ENCODE measurements at places on chromosomes 1 and 21.

GRCh38 chr1:200206761-200207160 is 179.3 kb downstream of the NR5A2 start:
- DNase-seq: no peak

DNA sequence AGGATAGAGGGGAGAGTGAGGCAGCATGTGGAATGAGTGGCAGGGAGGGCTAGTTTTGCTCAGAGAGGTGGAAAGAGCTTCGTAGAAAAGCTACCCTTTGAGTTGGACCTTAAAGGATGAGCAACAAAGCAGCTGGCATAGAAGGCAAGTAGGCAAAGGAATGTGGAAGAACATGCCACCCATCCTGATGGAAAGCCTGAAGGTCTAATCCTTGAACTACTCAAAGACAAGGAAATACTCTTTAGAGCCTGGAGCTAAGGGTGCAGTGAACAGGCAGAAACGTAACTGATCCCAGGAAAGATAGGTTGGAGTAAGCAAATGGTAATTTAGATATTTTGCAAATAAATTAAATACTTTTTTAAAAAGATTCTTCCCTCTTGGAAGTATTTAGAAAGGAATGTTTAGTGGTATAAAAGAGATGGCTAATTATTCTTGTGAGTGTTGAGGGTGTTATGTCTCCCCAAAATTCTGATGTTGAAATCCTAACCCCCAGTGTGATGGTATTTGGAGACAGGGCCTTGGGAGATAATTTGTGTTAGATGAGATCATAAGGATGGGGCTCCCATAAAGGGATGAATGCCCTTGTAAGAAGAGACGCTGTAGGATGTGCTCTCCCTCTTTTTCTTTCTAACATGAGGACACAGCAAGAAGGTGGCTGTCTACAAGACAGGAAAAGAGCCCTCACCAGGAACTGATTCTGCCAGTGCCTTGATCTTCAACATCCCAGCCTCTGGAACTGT is 308.1 kb upstream of the RUNX1 start:
- no peak for DNase-seq

DNA sequence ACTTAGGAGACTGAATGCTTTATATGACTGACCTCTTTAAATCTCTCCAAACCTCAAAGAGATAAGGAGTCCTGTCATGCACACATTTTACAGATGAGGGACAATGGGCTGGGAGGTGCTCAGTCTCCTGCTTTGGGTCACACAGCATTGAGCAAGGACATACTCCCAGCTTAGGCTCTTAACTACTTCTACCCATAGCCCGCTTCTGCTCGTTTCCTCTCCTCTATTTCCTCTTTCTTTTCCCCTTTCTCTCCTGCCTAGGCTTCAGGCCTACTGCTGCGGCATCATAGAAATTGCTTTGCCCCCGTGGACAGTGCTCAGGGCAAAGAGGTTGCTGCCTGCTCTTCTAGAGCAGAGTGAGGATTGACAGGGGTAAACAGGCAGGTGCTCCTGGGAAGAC is 12.4 kb upstream of the ZNF691 start:
- DNase-seq: no peak

- DNase-seq: no peak
Observed at GRCh38 chr1:186057086-186057485, 318.0 kb downstream of the TPR start.

- DNase-seq: no peak
Observed at GRCh38 chr1:65845535-65846060, 52.9 kb downstream of the PDE4B start.
